ENCODE measurements at places on chromosomes 5 and 9. TPM values are rescaled to one million over a fixed set of nuclear protein-coding genes. Genes with fewer than 3 reads are reported as not detected.

The PHYHD1 gene
- 0.24 TPM for total RNA-seq

The PGM5 gene
- not detected for total RNA-seq

The CDC20B gene
- total RNA-seq = 0.07 TPM

The PLPP7 gene
- not detected for total RNA-seq

The PAPPA gene
- 32.6 TPM for total RNA-seq

The SH3GL2 gene
- 0.05 TPM for total RNA-seq

The GPX3 gene
- 19.0 TPM for total RNA-seq

The C9orf152 gene
- total RNA-seq = 0.16 TPM

The GRXCR2 gene
- not detected for total RNA-seq

The ECM2 gene
- total RNA-seq = 0.17 TPM

The TRAPPC13 gene
- 12.3 TPM for total RNA-seq

The IL3 gene
- not detected for total RNA-seq

The PCDHGA4 gene
- total RNA-seq = 0.15 TPM

The TRIM7 gene
- 29.9 TPM for total RNA-seq

The ENTR1 gene
- 72.1 TPM for total RNA-seq

The SOWAHA gene
- 0.10 TPM for total RNA-seq

The FCN2 gene
- total RNA-seq = not detected

The AMBP gene
- total RNA-seq = 7.8 TPM

The ARSI gene
- total RNA-seq = 34.3 TPM

The PCDHB5 gene
- total RNA-seq = 1.6 TPM

The MAMDC4 gene
- 2.6 TPM for total RNA-seq

The MCIDAS gene
- total RNA-seq = 1.9 TPM

The CD14 gene
- 4.3 TPM for total RNA-seq

The RNF180 gene
- 0.36 TPM for total RNA-seq

The ARL14EPL gene
- 0.43 TPM for total RNA-seq

The GPR150 gene
- 0.16 TPM for total RNA-seq

The HMCN2 gene
- total RNA-seq = not detected

The PSIP1 gene
- total RNA-seq = 57.2 TPM

The PLEKHG4B gene
- 1.3 TPM for total RNA-seq

The CHSY3 gene
- total RNA-seq = 0.09 TPM

The PCDHGA3 gene
- total RNA-seq = not detected

The FCHO2 gene
- 16.0 TPM for total RNA-seq

The CYLC2 gene
- total RNA-seq = not detected

The GLRA1 gene
- total RNA-seq = not detected

The FCHSD1 gene
- 6.0 TPM for total RNA-seq

The TMC1 gene
- total RNA-seq = 0.03 TPM

The PCDHGB1 gene
- total RNA-seq = 1.7 TPM

The SLC6A18 gene
- total RNA-seq = not detected

The ZDHHC21 gene
- total RNA-seq = 2.8 TPM

The CD72 gene
- 0.16 TPM for total RNA-seq

The FAM81B gene
- total RNA-seq = not detected

The GABRA6 gene
- not detected for total RNA-seq

The NDUFB6 gene
- 119 TPM for total RNA-seq

The BRD3OS gene
- total RNA-seq = 18.2 TPM

The STKLD1 gene
- 1.2 TPM for total RNA-seq

The RGS7BP gene
- not detected for total RNA-seq

The FST gene
- total RNA-seq = 1.7 TPM

The LECT2 gene
- not detected for total RNA-seq

The HTR4 gene
- total RNA-seq = not detected

The TAF11L2 gene
- total RNA-seq = not detected

The SLC1A3 gene
- not detected for total RNA-seq

The GGTA1 gene
- not detected for total RNA-seq

The BTNL9 gene
- 0.77 TPM for total RNA-seq
